ENCODE measurements at places on chromosomes 6 and 20.

- DNase-seq = no peak
Observed at GRCh38 chr6:113208726-113209125, 648.4 kb upstream of the MARCKS start.

DNA sequence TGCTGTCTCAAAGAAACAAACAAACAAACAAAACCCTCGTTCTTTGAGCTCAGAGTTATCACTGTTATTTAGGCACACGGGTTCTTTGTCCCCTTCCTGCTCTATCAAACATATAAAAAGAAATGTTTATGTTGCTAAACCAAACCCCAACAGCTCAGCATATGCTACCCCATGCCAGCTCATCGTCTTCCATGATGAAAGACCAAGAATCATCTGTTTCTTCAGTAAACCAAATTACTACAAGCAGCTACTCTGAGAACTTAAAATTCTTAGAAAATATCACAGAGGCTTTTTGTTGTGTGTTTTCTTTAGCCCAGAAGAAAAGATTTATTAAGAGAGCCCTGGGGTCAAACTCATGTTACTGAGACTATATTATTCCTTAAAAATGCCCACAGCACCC is 4.7 kb downstream of the TRERF1 start:
- DNase-seq = no peak

DNA sequence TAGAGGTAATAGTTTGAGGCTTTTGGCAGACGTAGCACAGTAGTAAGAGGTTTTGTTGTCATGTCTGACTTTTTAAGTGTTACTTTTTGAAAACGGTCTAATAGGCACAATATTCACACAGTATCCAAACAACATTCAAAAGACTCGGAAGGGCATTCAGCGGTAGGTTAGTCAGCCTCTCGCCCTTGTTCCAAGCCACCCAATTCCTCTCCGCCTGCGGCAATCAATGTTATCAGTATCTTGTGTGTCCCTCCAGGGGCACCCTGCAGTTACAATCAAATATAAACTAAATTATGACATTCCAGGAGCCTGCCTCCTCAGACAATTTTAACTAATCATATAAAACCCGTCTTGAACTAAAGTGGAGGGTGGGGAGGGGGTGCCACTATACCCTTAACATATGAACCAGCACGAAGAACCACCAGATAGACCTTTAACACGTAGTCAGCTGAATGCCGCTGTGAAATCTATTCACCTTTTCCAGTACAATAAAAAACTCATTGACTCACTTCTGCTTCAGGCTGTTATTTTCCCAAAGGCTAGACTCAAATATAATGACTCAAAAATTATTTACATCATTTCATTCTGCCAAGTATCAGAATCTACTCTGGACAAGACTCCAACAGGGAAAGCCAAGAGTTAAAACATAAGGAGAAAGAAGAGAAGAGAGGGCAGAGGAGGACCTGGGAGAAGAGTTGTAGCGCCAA is 1.6 kb downstream of the TENT5A start:
- DNase-seq = no peak

DNA sequence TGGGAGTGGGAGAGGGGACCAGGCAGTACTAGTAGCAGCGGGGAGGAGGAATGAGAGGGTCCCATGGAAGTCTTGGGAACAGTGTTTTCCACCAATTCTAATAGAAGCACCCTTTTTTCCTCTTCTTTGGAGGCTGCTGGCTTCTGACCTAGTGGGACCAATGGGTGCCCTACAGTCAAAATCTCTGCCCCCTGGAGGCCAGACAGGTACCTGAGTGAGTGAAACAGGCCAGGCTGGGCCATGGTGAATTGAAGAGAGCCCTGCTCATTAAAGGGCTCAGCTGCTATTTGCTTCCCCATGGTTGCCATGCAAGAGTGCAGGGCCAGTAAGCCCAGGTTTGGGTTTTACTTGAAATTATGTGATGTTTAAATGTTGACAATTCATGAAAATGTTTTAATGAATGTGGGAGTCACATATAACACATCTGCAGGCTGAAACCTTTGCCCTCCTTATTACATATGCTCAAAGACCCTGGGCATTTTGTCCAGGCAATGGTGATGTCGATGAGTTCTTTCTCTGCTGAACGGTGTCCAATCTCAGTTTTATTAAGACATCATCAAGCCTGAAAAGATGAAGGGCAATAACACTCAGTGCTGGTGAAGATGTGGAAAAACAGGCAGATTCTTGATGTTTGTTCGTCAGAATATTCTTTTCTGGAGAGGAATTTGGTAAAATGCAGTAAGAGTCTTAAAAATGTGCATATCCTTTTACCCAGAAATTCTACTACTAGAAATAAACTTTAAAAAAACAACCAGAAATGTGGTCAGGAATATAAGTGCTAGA is 42.3 kb upstream of the OCSTAMP start:
- DNase-seq = no peak

GRCh38 chr6:121523628-121524027 is 88.2 kb downstream of the GJA1 start:
- no peak for DNase-seq

GRCh38 chr20:55375920-55376319 is 629.4 kb downstream of the CBLN4 start:
- DNase-seq = no peak

DNA sequence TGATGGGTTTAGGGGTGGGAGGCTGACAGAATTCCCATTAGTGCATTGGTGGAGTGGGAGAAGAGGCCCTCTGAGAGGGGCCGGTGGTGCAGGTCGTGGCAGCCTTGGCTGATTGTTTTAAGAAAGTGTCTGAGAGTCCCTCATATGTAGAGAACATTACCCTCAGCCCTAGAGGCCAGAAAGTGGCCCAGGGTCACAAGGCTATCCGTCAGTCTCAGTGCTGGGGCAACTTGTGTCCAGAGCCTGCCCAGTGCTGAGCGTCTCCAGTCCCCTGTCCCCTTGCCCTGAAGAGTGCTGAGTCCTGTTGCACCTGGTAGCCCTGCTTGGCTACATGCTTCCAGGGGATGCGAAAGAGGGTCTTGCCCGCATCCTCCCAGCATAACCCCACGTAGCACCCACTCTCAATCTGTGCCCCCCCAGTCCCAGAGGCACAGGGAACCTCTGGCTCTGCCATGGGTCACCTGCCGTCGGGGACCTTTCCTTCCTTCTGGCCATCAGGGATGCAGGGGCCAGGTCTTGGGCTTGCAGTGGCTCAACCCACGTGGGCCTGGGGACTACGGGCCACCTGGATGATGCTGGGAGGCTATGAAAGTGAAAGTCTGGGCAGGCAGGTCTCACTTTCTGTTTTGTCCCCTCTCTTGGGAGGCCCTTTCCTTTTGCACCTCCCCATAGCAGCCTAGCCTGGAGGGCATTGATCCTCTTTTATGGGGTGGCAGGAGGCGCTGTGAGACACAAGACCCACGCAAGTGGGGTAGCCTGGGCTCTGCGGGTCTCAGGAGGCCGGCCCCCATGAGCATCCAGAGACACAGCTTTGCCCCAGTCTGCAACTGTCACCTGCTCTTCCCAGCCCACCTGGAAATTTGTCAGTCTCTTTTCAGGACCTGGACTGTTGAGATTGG is 12.2 kb downstream of the DUSP15 start:
- no peak for DNase-seq

DNA sequence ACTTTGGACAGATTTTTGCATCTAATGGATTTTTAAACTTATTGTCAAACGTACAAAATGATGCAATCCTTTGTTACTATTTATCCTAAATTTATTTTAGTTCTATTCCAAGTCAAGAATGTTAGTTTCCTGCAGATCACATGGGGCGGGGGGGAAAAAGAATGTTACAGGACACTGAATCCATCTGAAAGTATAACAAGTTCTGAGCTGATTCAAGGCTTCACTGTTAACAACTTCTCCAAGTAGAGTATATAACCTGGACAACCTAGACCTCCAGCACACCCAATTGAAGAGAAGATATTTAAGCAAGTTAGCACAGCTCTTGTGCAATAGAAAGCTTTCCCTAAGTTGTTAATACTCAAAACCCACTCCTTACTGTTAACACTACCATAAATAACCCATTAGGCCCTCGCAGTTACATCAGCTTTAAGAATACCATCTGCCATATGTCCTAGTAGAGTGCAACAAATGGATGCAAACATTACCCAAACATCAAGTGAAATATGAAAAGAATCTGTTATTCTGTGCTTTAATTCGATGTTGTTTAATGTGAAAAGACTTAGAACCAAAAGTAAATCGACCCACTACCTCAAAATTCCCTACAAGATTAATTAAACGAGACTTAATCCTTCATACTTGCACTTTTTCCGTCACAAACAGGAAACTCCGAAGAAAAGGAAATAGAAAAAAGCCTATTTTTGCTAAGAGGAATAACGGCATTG is 1.3 kb downstream of the SEC63 start:
- no peak for DNase-seq

DNA sequence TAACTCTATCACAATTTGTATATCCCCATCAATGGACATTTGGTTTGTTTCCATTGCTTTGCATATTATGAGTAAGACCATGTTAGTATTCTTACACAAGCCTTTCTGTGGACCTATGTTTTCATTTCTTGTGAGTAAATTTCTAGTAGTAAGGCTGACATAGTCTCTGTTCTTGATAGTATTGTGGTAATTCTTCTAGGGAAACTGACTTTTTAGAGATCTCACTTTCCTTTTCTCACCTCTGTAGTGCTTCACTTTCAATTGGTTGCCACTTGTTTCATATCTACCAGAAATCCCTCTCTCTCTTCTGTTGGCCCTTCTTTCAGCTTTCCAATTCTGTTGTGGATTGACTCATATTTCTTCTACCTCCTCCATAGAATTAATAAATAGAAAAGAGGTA is 8.5 kb downstream of the ISM1 start:
- DNase-seq = peak; percentile 50

DNA sequence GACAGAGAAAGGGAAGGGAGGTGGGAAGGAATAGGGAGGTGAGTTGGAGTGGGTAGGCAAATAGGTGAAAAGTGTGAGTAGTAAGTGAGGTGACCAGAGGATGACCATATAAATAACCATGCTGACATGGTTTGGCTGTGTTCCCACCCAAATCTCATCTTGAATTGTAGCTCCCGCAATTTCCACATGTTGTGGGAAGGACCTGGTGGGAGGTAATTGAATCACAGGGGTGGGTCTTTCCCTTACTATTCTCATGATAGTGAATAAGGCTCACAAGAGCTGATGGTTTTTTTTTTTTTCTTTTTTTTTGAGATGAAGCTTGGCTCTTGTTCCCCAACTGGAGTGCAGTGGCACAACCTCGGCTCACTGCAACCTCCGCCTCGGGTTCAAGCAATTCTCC is 21.5 kb upstream of the SMIM13 start:
- DNase-seq = no peak

- peak; percentile 24 for DNase-seq
Observed at GRCh38 chr6:11374036-11375010, 141.9 kb upstream of the NEDD9 start.

- DNase-seq = no peak
Observed at GRCh38 chr20:18984238-18985200, 170.9 kb downstream of the SCP2D1 start.

GRCh38 chr20:10236540-10237533 is 18.2 kb downstream of the SNAP25 start:
- DNase-seq = no peak

DNA sequence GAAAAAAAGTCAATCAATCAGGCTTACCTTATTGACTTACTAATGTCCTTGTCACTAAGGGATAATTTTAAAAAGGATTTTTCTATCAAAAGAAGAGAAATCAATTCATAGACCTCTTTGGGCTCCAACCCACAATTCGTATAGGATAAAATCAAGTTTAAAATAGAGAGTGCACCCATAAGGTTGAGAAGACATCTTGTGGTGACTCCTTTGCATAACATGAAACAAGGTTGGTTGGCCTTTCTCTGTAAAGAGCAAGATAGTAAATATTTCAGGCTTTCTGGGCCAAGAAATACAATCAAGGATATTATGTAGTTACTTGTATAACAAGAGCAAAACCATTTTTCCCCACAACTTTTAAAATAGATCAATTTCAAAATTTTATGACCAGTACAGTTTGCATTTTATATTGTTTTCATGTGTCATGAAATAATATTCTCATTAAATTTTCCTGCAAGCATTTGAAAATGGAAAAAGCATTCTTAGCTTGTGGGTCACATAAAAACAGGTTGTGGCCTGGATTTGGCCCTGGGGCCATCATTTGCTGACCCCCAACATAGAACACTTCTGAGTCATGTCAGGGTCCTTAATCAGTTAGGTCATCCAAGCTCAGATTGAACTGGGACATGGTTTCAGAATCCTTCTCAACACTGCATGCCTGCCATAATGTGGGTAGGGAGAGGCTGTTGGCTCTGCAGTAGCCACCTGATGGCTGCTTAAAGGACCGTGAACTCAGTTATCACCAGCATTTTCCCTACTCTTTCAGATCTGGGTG is 76.7 kb downstream of the MYB start:
- DNase-seq = no peak

- DNase-seq = peak; percentile 22
Observed at GRCh38 chr6:161111261-161111660, 119.7 kb downstream of the MAP3K4 start.

- DNase-seq = no peak
Observed at GRCh38 chr6:152943260-152943897, 39.5 kb downstream of the FBXO5 start.

DNA sequence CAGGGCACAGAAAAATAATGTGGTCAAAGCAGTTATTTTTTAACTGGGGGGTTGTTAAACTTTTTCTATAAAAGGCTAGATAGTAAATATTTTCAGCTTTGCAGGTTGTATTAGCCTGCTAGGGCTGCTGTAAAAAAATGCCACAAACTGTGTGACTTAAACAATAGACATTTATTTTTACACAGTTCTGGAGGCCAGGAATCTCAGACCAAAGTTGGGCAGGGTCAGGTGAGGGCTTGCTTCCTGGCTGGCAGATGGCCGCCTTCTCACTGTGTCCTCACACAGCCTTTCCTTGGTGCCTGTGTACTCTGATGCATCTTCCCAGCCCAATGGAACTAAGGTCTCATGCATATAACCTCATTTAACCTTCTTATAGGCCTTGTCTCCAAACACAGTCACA is 294.7 kb downstream of the PTPRT start:
- no peak for DNase-seq

DNA sequence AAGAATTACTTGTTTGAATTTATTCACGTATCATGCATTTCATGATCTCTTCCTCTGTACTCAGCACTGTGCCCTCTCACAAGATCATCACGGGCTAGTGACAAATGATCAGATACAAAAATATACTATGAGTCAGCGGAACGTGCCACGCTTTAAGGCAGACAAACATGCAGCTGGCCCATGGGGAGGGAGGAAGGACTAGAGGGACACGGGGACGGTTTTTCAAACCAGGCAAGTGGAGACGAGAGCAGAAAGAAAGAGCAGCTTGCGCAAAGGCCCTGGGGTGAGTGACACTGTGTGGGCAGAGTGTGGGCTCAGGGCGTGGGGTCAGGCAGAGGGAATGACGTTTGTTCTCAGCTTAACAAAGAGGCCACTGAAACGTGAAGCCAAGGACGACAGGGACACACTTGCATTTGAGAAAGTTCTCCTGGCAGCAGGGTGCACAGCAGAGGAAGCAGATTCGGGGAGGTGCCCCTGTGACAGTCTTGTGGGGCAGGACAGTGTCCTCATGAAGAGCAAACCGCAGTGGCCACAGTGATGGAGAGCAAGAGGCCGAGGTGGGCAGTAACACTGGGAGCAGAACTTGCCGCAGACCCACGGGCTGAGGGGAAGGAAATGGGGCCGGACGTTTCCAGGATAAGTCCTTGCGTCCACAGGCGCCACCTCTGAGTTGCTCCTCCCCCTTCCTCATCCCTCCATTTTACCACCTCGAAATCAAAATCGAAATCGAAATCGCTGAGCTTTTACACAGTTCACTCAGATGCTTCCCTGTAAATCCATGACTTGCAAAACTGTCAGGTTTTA is 6.9 kb upstream of the RPS6KA2 start:
- no peak for DNase-seq

All from CD4-positive, alpha-beta T cell treated with Interleukin-4 for 4 hours (primary cell).